ENCODE measurements at places on chromosomes 7 and 10.

DNA sequence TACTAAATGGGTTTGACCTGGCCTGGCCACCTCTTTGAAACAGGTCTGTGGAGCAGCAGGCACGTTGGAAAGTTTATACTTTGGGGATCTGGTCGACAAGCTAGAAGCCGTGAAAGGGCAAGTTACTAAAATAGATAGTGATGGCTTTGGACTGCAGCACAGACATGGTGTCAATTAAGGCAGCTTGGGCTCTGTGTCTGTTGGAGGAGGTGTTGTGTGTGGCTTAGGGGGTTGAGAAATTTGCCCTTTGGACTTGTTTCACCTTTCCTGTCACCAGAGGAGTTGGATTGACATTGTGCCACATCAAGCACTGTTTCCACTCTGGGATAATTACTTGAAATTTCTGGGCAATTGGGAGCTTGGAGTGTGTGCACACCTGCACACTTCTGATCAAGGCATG, 251.8 kb upstream of the MKI67 start:
- no peak for DNase-seq

GRCh38 chr10:52526251-52526823, 212.3 kb downstream of the DKK1 start:
- no peak for DNase-seq

DNA sequence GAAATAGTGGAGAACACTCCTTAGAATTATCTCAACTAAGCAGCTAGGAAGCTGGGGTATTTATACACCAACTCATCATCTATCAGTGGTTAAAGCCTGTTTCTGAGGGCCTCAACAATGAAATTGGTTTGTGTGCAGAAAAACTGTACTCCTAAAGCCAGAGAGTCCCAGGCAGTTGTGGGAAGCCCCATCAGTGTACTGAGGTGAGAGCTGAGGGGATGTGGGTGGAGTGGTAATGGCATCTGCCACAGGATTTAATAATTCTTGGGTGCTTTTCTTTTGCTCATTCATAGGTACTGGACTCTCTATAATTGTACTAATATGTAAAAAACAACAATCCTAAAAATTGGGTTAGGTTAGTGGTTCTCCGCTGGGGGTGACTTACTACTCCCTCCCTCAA, 267.5 kb downstream of the PTEN start:
- DNase-seq: no peak

GRCh38 chr10:110679486-110680272, 35.5 kb downstream of the RBM20 start:
- DNase-seq: no peak

GRCh38 chr7:33750177-33750576, 155.2 kb upstream of the BMPER start:
- DNase-seq: no peak

- DNase-seq: no peak
Measured at GRCh38 chr10:99742701-99743100, 10.7 kb downstream of the CUTC start.

- DNase-seq: no peak
Measured at GRCh38 chr10:83543691-83544462, 595.4 kb upstream of the GHITM start.

- DNase-seq: no peak
Measured at GRCh38 chr7:76142861-76143260, 58.8 kb upstream of the SRRM3 start.

- no peak for DNase-seq
Measured at GRCh38 chr7:122412441-122412840, 107.9 kb upstream of the FEZF1 start.

DNA sequence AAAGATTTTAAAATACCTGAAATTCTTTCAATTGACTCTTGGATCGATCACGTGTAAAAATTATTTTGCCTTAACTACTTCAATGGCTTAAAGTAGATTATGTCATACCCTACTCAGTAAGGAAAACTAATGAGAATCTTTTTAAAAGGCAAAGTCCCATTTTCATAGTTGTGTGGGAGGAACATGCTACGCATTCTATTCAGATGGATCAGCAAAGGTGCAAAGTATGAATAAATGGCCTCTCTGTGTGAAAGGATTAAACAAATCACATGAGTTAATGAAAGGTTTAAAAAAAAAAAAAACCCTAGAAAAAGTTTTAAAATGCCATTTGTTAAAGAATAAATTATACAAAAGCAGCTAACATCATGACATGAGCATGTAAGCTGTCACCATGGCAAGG, 77.1 kb downstream of the ENO4 start:
- DNase-seq: no peak

GRCh38 chr7:13751766-13752165, 237.7 kb downstream of the ETV1 start:
- DNase-seq: no peak

DNA sequence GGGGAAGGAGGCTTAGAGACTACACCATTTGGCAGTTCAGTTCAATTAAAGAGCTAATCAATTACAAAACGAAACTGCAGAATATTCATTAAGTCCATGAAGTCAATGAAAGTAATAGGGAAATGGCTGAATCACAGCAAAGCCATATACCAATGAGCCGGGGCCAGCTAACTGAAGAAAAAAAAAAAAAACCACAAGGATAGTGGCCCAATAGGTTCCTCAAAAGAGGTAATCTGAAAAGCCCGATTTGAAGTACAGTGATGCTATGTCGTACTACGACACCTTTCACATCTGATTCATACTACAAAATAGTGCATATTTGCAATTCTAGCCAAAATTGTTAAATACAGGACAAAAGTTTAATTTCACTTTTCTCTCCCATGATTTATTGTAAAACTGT, 2.5 kb downstream of the ARHGAP12 start:
- no peak for DNase-seq

DNA sequence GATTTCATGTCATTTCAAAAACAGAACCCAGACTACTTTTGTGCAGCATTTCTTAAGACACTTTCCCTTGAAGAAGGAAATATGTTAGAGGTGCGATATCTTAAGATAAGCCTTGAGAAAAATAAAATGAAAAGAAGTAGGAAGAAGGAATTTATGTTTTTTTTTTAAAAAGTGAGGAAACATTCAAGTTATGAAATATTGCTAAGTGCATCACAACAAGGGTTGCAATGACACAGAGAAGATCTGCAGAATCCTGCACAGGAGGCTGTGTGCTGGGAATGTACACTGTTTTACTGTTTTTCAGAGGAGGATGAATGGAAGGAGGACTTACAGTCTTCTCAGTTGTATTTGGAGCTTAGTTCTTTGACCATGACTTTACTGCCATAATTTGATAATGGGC, 79.8 kb upstream of the NME8 start:
- no peak for DNase-seq

- no peak for DNase-seq
Measured at GRCh38 chr10:23439452-23439960, 631 bp downstream of the OTUD1 start.

DNA sequence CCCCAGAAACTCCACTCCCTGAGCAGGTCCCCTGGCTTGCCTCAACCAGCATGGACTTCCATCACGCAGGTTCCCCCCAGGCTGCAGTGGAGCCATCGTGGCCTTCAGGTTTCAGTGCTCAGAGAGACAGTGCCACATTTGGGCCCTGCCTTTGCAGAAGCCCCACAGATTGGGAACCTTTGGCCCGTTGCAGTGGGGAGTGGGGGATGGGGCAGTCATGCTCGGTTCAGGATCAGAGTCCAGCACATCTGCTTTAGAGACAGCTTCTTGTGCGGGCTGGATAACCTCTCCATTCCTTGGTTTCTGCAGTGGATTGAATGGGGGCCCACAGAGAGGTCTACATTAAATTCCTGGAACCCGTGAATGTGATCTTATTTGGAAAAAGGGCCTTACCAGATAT, 183.9 kb downstream of the EBF3 start:
- DNase-seq: no peak

DNA sequence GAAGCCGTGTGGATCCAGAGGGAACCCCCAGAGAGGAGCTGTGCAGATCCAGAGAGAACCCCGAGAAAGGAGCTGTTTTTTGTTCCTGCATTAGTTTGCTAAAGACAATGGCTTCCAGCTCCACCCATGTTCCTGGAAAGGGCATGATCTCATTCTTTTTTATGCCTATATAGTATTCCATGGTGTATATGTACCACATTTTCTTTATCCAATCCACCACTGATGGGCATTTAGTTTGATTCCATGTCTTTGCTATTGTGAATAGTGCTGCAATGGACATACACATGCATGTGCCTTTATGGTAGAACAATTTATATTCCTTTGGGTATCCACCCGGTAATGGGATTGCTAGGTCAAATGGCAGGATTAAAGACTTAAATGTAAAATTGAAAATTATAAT, 95.4 kb upstream of the RHEB start:
- no peak for DNase-seq

Measured in activated gamma-delta T cell (primary cell).